ENCODE measurements at places on chromosomes 12 and 14.
A peak's percentile ranks its signal among the peaks of the same experiment; 100 is the strongest.

- DNase-seq = no peak
These were observed 19.7 kb downstream of the FOS start for GRCh38 chr14:75298187-75298965.

- DNase-seq = no peak
These were observed 56.3 kb downstream of the FGD4 start for GRCh38 chr12:32455607-32456071.

GRCh38 chr12:73529231-73529630 lies 1008.4 kb upstream of the ATXN7L3B start:
- DNase-seq = no peak

DNA sequence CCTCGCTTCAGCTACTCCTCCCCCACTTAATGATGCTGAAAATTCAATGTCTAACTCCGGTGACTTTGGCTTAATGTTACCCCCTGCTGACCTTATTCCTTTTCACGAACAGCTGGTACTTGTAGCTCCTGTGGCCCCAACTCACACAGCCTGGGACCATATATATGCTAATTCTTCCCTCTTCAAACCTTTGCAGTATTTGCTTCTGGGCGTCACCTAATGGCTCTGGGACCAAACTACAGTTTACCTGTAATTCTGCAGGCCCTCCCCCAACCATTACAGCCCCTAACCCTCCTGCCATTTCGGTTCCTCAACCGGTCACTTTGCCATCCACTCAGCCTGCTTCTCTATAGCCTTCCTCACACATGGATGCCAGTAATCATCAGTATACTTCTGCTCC lies 29.6 kb upstream of the C12orf75 start:
- no peak for DNase-seq

- DNase-seq = no peak
These were observed 38.0 kb upstream of the CCDC60 start for GRCh38 chr12:119296535-119296934.

GRCh38 chr14:27067961-27068360 lies 470.1 kb upstream of the NOVA1 start:
- no peak for DNase-seq

GRCh38 chr12:57783466-57783801 lies 847 bp downstream of the TSFM start:
- DNase-seq = no peak

- DNase-seq = no peak
These were observed 26.4 kb downstream of the FAM222A start for GRCh38 chr12:109739747-109740693.

GRCh38 chr12:499837-500458 lies 40.2 kb downstream of the B4GALNT3 start:
- no peak for DNase-seq

DNA sequence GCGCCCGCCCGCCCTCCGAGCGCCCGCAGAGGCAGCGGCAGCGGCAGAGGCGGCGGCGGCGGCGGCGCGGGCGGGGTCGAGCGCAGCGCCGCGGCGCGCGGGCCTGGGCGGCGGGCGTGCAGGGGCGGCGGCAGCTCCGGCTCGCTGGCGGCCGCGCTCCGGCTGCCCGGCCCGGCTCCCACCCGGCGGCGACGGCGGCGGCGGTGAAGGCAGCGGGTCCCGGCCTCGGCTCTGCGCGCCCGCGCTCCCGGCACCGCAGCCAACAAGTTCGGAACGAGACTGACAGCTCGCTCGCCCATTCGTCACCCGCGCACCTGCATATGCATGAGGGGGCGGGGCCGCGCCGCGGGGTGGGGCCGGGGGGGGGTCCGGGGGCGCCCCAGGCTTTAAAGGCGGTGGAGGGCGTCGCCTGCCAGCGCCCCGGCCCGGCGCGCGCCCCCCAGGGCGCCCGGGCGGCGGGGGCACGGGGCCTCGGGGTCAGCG lies at the start of gene JAG2:
Gene JAG2 (minus strand): TSS at position 281 of the 483 bp plus-strand sequence. CDS start 356 bp downstream, outside the sequence.
- peak; percentile 42 for DNase-seq

DNA sequence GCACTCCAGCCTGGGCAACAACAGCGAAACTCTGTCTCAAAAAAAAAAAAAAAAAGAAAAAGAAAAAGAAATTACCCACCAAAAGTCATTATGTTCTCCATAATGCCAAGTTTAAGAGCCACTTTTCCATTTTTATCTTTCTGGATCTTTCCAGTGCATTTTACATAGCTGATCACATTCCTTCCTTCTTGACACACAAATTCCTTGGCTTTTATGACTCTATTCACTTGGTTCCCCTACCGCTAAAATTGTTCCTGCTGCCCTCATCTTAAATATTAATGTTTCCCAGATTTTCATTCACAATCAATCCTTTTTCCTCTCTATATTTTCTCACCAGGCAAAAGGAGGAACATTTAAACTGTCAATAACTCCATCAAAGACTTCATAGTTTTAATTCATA lies 20.2 kb downstream of the KLHL28 start:
- no peak for DNase-seq

DNA sequence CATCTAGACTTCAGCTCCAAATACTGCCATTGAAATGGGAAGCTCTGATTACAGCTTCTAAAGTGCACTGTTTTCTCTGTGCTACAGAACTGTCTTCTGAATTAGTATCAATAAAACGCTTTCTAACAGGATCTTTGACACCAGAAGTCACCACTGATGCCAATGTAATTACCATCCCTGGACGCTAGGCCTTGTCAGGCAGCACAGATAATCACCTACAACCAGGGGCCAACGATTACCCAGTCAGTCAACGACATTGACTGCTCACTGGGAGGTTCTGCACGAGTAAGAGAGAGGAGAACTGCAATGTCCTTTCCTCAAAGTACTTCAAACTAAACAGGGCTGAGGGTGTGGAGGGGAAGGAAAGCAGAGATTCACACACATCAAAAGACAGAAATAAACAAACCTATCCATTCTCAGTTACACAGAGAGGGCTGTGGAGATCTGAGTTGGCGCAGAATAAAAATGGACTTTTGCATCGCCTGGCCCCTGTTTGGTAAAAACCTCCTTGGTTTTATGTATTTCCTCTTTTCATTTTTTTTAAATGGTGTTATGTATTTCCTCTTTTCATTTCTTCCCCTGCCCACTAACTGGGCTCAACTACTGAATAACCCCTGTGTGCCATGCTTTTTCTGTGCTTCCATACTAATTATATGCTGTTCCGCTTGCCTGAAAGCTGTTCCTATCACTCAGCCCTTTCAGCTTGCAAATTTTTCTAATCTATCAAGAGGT lies 492.2 kb downstream of the APAF1 start:
- no peak for DNase-seq

GRCh38 chr14:87888136-87888999 lies 104.6 kb downstream of the GALC start:
- DNase-seq = no peak

DNA sequence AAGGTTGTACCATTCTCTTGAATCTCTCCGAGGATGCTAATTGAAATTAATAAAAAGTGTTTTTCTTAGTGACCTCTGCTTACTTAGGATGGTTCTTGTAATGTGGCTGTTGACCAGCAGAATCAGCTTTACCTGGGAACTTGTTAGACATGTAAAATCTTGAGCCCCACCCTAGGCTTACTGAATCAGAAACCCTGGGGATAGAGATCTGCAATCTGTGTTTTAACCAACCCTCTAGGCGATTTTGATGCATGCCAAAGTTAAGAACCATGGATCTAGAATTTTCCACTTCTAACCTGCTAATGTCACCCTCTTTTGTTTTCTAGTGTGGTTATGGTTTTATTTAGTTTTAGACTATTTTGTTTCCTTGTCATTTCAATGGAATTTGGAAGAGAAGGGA lies 6.5 kb downstream of the NUBPL start:
- no peak for DNase-seq

GRCh38 chr12:103698752-103699560 lies 111.9 kb downstream of the STAB2 start:
- DNase-seq = no peak
